ENCODE measurements at places on chromosomes 13 and 19.

GRCh38 chr13:43196086-43196621 is 172.8 kb downstream of the DNAJC15 start:
- DNase-seq = no peak

DNA sequence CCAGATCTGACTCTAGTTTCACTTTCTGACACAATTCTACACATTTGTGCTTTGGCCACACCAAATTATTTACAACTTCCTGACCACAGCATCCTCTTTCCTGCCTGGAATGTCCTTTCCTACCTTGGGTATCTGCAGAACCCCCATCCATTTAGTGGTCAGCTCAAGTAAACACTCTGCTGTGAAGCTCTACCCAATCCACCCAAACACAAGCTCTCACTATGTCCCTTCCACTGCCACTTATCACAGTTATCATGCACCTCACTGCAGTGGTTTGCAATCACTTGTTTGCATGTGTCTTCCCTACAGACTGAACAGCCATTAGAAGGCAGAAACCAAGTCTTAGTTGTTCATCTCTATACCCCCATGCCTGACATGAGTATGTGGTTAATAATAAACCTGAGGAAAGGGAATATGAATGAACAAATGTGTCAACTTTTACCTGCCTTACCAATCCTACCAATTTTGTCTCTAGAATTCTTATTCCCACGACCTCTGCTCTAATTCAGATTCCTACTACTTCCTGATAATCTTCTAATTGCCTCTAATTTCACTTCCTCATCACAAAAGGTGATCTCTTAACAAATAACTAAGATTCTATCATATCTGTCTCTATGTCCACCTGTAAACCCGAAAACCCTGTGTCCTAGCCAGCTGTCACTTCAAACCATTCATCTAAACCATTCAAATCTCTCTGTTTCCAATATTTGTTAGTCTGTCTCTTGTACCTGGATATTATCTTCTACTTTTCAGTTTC is 25.1 kb downstream of the LNX2 start:
- no peak for DNase-seq

DNA sequence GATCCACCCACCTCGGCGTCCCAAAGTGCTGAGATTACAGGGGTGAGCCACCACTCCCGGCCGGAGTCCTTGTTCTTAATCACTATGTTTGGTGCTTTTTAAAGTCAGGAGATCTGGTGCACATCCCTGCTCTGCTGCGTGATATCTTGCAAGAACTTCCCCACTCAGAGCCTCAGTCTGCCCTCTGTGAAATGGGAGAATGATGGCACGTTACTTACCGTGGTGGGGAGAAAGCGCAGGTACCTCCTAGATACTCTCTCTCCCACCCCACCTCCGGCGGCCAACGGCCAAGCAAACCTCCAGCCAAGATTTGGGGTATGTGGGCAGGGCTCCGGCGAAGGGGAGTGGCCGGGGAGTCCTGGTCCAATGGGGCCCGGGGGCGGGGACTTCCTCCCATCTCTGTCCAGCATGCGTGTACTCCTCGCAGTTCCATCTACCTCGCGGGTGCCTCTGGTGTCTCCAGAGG is at the start of gene RYR1:
RYR1 (plus strand) TSS at position 424 of the 466 bp plus-strand sequence. CDS start 139 bp downstream, outside the sequence.
- peak; percentile 31 for DNase-seq

- DNase-seq = no peak
Observed at GRCh38 chr13:49455007-49455398, 10.9 kb downstream of the SETDB2 start.

DNA sequence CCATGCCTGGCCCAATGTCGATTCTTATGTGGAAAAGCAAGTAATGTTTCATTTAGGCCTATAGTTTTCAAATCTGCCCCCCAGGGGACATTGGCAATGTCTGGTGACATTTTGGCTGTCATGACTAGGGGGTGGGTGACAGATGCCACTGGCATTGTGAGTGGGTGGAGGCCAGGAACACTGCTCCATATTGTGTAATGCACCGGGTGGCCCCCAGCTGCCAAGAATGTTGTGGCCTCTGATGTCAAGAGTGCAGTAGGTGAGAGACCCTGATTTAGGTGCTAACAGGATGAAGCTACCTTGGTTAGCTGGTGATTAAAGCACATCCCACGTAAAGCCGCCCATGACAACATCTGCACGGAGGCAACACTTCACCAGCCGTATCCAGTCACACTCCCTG is 10.8 kb downstream of the C19orf44 start:
- DNase-seq = no peak

GRCh38 chr19:1438933-1439354 is 748 bp downstream of the RPS15 start:
- no peak for DNase-seq

DNA sequence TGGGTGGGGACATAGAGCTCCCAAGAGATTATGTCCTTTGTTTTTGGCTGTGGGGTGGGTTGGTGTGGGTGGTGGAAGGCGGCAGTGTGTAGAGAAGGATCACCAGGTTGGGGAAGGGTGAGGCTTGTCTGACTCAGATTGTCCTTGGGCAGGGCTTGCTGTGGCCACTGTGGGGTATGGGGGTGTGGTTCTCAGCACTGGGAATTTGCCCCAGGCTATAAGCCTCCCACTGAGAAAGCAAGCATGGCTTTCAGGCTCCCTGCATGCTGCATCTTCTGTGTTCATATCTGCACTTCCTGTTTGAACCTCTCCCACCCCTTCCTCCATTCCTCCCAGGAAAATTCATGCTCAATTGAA is 34.9 kb downstream of the DNAJC15 start:
- DNase-seq = peak; percentile 12

DNA sequence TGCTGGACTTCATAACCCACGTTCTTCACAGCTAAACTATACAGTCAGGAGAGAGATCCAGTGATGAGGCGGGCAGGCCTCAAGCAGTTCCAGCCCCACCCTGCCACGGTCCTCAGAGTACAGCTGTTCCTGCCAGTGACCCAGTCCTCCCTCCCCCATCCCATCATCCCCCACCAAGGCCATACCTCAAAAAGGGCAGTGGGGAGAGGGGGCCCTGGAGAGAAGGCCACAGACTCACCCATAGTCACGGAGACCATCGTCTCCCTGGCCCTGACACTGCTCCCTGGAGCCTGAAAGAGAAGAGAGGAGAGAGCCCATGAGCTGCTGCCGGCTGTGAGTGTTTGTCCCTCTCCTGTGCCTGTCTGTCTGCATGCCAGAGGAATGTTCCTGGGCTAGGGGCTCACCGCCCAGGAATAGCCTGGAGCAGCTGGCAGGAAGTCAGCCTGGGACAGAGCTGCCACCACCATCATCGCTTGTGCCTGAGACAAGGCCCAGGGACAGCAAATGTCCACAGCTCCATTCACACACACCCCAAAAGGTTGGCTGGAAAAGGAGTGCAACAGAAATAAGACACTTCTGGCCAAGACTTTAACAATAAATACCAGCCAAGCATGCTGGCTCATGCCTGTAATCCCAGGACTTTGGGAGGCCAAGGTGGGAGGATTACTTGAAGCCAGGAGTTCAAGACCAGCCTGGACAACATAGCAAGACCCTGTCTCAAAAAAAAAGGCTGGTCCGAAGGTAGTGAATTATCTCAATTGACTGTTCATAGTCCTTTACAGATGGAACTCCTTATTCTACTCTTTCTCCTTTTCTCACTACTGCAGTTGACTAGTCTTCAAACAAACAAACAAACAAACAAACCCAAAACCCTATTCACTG is 6.4 kb downstream of the C19orf47 start:
- no peak for DNase-seq

- peak; percentile 43 for DNase-seq
Observed at GRCh38 chr19:18086590-18087138, at the start of gene IL12RB1. Gene IL12RB1, minus strand, starts transcription at chr19:18086934. Its CDS starts 111 bp downstream, at chr19:18086823.

- DNase-seq = no peak
Observed at GRCh38 chr13:45256254-45256653, 55.4 kb upstream of the KCTD4 start.

DNA sequence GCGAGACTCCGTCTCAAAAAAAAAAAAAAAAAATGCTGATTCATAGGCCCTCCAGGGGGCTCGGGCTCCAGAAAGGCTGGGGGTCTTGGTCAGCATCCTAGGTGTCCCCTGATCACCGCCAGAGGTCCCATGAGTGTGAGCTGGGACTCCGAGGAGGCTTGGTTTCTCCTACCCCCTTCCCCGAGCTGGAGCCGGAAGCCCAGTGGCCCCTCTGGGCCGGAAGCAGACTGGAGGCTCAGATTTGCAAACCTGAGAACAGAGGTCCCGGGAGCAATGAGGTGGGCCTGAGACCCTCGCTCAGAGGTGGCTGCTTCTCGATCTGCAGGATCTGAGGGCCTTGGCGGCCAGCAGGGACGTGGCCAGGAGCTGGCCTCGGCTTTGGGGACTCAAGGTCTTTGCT is 41.5 kb downstream of the EFNA2 start:
- DNase-seq = no peak

DNA sequence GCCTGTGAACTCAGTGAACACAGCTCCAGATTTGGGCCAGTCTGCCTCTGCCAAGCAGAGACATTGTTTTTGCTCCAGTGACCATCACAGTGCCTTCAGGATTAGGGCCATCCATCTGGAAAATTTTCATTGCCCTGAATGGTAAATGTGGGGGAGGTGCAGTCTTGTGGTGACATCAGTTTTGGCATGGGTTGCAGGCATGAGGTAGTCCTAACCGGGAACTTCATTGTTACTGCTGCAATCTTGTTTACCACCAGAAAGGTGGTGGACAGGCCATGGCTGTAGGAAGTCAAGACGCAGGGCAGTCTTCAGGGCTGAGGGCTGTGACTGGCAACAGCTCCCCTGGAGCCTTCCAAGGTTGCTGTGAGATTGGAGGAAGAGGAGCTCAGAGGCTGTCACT is 55.2 kb downstream of the SPATA13 start:
- no peak for DNase-seq

DNA sequence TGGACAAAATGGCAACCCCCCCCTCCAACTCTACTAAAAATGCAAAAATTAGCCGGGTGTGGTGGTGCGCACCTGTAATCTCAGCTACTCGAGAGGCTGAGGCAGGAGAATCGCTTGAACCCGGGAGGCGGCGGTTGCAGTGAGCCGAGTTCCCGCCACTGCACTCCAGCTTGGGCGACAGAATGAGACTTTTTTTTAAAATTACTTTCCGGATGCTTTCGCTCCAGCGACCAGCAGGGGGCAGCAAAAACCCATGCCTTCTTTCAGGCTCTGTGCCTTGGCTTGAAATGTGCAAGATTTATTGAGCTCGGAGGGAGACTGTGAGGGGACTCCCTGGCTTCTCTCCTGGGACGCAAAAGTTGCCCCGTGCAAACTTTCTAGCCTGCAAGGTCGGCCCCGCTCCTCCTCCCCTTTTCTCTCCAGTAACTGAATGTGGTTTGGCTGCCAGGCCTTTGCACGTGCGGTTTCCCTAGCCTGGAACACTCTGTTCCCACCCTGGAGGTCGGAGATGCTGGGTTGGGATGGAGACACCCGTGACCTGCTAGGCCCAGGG is 61.4 kb upstream of the NFIC start:
- peak; percentile 82 for DNase-seq

DNA sequence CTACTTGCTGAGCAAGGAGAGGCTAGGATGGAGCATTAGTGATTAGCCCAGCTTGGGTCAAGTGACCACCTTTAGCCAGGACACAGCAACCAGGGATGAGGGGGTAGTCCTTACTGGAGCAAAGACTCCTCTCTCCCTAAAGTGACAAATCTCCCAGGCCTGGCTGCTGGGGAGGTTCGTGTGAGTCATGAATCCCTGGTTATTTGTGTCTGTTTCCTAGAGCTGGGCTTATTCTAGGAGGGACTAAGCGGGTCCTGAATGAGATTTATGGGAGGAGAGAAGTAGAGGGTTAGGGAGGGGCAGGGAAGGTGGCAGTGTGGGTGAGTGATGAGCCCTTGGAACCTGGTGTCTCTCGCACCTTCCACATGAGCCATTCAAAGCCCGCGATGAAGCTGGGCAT is 487.3 kb downstream of the TSHZ3 start:
- DNase-seq = no peak

GRCh38 chr19:11423164-11423790 is 4.2 kb upstream of the RGL3 start:
- DNase-seq = no peak

DNA sequence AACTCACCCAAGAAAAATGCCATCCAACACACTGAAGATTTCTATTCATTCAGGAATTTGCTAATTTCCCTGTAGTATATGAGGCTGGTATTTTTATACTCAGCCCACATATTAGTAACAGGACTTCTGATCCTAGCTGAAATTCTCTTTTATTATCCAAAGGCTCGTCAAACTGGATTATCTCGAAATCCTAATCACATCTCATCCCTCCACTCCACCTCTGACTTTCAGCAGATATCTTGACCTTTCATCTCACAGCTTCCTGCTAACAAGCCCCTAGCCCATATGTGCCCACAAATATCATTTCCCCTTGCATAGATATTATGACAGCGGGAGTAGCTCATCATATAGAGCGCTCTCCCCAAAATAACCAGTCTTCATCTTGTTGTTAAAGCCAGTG is 279.7 kb downstream of the FGF14 start:
- DNase-seq = no peak

All from activated CD4-positive, alpha-beta T cell treated with anti-CD3 and anti-CD28 coated beads, Interleukin-2, amount 50 U/mL, for 1 hour (primary cell).